Ascending aorta (tissue), 2 donors: ENCODE measurements at places on chromosomes 4 and X.

DNA sequence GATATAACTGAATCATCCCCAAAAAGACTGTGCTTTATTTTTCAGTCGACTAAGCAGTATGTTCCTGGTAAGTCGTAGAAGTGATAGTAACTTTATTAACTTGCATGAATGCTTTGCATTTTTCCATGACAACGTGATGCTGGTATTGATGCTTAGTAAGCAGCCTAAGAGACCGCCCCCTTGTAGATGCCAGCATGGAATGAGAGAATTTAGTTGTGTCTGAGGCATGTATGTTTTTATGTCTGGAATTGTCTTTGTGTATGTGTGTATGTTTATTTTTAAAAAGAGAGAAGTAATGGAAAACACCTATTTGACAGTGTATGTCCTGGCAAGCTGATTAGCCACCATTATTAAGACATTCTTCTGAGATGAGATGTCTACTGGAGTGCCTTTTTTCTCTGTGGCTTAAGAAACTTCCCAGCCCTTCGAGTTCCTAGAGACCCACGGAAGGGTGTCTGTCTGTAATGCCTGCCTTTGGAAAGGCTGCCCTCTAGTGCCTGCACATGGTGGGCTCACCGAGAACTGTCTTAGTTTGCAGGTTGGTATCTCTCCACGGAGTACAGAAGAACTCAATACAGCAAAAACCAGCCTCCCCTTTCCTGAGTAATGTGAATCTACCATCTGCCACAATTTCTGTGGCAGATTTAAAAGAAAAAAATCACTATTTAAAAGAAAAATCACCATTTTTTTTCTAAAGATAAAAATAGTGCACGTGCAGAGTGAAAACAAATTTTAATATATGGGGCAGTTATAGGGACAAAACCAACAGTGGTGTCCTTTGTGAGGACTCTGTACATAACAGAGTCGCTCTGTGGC is 85.9 kb downstream of the AASDH start:
- H3K27ac ChIP-seq, result no peak overlapping the region
- DNase-seq, result no peak
- H3K4me3 ChIP-seq, result peak overlapping the region; percentile 32
- H3K27me3 ChIP-seq, result no peaks in the 10 kb centered on the region
- H3K36me3 ChIP-seq, result no peaks in the 10 kb centered on the region
- no peaks in the 10 kb centered on the region for H3K4me1 ChIP-seq

DNA sequence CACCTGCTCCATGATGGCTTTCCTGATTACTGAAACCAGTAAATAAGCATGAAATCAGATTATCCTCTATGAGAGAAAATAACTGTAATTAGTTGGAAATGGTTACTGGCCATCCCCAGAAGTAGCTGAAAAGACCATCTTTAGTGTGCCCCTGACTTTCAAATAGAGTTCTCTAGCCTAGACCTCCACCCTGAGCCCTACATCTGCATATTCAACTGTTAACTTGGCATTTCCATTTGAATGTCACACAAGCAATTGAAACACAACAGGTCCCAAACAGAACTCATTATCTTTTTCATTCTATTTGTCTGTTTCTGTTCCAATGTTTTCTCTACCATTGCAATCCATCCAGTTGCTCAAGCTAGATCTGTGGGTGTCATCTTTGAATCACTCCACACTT is 952.3 kb downstream of the RPA4 start:
- H3K36me3 ChIP-seq, result no peaks in the 10 kb centered on the region
- no peak for DNase-seq
- no peaks in the 10 kb centered on the region for H3K4me1 ChIP-seq

GRCh38 chrX:7262551-7262950 is 114.6 kb upstream of the PUDP start:
- H3K36me3 ChIP-seq, result no peaks in the 10 kb centered on the region
- no peaks in the 10 kb centered on the region for H3K27me3 ChIP-seq
- H3K4me1 ChIP-seq, result no peaks in the 10 kb centered on the region
- no peak overlapping the region for H3K4me3 ChIP-seq
- no peak for DNase-seq

DNA sequence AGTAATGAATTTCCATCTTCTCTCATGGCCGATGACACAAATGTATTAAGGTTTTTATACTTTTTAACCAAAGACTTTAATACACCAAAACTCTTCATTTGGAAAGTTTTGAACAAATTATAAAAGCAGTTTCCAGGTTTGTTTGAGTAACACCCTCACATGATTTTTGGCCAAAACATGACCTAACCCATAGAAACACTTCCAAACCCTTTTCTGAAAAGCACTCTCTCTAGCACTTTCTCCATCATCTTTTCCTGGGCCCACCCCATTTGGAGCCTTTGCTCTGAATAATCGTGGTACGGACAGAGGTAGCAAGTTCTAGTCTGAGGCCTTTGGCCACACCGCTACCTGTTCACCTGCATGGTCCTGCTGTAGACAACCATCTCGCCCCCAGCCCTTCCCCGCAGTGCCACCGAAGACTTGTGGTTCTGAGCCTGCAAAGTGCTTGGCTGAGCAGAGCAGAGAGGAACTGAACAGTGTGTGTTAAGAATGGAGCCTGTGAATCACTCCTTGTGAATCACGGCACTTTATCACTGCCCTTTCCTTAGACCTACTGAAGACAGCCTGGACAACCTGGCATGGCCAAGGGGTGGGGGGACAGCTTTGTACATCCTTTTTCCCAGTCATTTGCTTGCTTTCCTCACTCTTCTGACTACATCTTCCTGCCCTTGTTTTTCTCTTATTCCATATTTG is 181.8 kb downstream of the PTTG2 start:
- no peak overlapping the region for H3K4me3 ChIP-seq
- no peak overlapping the region for H3K27ac ChIP-seq
- no peaks in the 10 kb centered on the region for H3K4me1 ChIP-seq
- DNase-seq, result no peak
- H3K36me3 ChIP-seq, result peaks cover 22% of the 10 kb centered on the region

- no peaks in the 10 kb centered on the region for H3K4me1 ChIP-seq
- H3K4me3 ChIP-seq, result no peak overlapping the region
- no peaks in the 10 kb centered on the region for H3K27me3 ChIP-seq
- no peak for DNase-seq
- no peaks in the 10 kb centered on the region for H3K36me3 ChIP-seq
Observed at GRCh38 chrX:110131031-110131430, 128.1 kb downstream of the TMEM164 start.

DNA sequence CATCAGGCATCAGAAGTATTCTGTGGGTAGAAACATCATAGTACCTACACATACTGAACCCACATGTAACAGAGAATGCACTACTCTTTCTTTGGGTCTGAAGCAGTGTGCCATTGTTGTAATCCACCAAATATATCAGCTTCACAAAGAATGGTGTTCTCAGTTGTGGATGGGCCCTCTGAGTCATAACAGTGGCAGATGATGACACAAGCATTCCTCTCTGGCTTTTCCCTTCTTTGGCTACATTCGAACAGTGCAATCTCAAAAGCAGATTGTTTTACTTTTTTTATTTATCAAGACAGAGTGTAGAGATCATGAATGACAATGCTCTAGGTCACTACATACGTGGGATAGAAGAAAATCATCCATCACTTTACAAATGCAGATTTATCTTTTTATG is 247.2 kb upstream of the EPHA5 start:
- no peaks in the 10 kb centered on the region for H3K27me3 ChIP-seq
- no peak overlapping the region for H3K4me3 ChIP-seq
- H3K4me1 ChIP-seq, result no peaks in the 10 kb centered on the region
- DNase-seq, result no peak
- no peak overlapping the region for H3K27ac ChIP-seq
- H3K36me3 ChIP-seq, result no peaks in the 10 kb centered on the region
